WTC11 (cell line): ENCODE measurements at places on chromosomes 7 and 10. TPM values are rescaled to one million over a fixed set of nuclear protein-coding genes. Genes with fewer than 3 reads are reported as not detected.

DNA sequence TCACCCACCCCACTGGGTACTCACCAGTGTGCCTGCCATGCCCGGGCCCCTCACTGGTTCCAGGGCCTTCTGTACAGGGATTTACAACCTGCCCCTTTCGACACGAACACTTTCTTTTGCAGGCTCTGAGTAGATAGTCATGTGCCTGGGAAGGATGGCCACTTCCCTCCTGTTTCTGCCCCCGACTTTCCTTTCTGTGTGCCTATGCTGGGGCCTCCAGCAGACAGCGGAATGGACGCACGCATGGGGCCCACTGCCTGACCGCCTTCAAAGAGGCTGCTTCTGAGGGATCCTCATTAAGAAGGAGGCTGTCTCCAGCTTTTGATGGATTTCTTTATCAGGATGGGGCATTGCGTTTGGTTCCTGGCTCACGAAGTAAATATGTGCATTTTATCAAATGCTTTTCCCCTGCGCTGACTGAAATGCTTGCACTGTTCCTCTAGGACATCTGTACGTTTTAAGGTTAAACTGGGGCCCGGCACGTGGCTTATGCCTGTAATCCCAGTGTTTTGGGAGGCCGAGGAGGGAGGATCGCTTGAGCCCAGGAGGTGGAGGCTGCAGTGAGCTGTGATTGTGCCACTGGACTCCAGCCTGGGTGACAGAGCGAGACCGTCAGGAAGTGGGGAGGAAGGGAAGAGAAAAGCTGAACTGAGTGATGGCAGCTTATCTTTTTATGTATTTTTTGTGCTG is 29.4 kb upstream of the NKX6-2 start:
- DNase-seq, result no peak

GRCh38 chr10:12358863-12359564 is 9.7 kb downstream of the CAMK1D start:
- DNase-seq, result no peak

GRCh38 chr7:36191292-36191920 is 38.4 kb downstream of the EEPD1 start:
- DNase-seq, result no peak

GRCh38 chr10:88652616-88653015 is 11.6 kb upstream of the LIPF start:
- no peak for DNase-seq

GRCh38 chr10:111873621-111874135 is 309.9 kb downstream of the GPAM start:
- DNase-seq, result no peak

DNA sequence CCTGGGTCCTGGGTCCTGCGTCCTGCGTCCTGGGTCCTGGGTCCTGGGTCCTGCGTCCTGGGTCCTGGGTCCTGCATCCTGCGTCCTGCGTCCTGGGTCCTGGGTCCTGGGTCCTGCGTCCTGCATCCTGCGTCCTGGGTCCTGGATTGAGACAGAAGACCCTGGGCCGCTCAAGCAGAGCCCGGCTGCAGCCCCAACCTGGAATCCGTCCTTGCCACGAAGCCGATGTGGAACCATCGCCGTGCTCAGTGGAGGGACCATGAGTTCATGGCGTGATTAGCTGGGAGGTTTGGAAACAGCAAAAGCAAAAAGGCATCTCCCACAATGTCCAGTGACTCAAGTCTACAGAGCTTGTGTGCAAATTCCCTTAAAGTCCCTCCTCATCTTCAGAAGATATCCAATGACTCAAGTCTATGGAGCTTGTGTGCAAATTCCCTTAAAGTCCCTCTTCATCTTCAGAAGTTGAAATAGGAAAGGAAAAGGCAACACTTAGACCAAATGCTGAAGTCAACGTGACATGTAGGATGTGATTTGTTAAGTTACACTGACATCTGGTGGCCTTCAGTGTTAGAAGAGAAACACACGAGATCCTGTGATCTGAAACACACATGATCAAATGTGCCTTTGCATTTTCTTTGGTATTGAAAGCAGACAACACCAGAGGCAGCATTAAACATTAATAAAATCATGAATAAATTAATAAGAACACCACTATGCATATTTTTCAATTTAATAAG is 179.9 kb downstream of the PTPRN2 start:
- no peak for DNase-seq

GRCh38 chr7:979886-980571 is 3.0 kb upstream of the CYP2W1 start:
- no peak for DNase-seq

DNA sequence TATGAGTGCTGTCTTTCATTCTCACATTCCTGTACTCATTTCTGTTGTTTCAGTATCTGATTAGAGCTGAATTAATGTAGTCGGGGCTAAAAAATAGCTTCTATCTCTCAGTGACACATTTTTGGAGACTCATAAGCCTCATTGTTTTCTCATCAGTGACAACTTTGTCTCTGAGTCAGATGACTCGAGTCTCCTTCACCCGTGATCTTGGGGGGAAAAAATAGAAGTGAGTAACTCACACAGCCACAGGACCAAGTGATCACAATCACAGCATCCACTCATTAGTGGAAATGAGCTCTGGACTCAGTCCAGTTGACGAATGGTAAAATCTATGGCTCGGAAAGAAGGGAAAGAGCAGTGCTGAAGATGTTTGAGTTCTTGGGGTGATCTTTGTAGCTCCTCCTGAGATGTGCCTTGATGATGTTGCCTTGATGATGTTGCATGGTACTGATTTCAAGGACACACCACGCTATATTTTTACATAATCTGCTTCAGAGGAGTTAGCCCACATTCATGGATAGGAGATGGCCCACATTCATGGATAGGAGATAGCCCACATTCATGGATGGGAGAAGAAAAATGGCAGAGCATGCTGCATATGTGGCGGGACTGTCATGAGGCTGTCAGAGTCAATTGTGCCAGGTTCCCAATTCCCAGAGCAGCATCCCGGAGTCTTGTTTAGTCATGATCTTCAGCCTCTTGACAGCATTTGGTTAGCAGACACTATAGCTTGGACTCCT is 214.7 kb downstream of the CELF2 start:
- DNase-seq, result no peak

GRCh38 chr7:107999779-108000560 is 3.0 kb downstream of the LAMB1 start:
- no peak for DNase-seq

DNA sequence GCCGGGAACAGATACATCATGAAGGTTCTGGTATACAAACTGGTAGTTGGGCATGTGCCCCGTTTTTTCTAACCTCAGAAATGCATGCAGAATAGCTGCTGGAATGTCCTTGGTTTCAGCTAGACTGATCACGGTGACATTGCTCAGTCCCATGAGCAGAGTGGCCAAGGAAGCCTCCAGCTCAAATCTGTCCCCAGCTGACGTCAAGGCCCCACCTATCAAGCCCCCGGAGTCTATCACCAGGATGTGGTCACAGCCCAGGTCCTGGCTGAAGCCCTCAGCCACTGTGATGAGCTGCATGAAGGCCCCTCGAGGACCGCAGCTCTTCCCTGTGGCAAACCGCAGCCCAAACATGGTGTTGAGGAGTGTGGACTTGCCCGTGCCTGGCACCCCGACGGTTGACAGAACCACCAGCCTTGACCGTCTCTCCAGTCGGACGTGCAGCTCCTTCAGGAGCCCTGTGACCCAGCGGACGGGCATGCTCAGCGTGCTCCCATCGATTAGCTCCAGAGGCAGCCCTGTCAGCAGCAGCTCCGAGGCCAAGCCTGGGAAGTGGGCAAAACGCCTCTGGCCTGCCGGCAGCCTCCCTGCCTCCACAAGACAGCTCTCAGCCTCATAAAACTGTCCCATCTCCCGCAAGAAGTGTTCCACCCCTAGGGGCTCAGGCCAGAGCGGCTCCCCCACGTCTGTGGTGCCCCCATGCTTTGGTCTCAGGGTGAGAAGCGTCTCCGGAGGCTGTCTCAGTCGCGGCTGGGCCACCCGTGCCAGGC is 7.8 kb upstream of the MRPS24 start:
- DNase-seq, result no peak

DNA sequence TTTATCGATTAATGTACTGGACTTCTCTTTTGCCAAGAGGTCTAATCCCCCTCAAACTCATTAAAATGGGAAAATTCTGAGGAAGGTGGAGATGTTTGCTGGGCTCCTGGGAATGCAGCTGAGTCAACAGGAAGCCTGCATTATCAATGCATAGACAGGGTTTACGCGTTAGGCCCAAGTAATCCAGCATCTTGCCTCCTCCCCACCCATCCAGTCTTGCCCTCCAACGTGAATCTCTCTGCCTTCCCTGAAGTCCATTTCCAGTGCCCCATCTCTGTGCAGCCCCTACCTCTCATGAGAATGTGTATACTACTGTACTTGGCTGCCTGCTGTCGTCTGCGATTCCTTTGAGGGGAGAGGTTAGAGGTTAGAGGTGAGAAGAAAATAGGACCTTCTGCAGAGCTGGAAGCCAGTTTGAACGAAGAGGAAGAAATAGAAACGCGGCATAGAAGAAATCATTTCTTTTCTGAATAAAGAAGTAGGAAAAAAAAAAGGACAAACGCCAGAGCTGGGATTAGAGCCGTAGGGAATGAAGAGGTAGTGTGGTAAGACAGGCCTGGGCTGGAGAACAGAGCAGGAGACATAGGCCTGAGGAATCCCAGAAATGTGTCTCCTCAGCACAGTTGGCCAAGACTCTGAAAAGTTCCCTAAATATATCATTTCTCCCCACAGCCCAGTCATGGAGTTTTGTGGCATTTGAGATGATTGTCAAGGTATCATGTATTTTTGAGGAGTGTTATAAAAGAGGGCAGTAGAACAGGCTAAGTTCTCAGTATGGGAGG is 75.6 kb downstream of the MYOF start:
- DNase-seq, result no peak

GRCh38 chr7:6221340-6222319 is 50.8 kb downstream of the CYTH3 start:
- DNase-seq, result no peak

DNA sequence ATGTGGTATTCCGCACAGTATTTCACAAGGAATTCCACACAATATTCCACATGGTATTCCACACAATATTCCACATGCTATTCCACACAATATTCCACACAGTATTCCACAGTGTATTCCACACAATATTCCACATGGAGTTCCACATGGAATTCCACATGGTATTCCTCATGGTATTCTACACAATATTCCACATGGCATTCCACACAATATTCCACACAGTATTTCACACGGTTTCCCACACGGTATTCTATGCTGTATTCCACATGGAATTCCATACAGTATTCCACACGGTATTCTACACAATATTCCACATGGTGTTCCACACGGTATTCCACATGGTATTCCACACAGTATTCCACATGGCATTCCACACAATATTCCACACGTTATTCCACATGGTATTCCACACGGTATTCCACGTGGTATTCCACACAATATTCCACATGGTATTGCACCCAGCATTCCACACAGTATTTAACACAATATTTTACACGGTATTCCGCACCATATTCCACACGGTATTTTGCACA is 137.3 kb upstream of the CHST15 start:
- DNase-seq, result no peak

- no peak for DNase-seq
These were observed 98.2 kb downstream of the TNS3 start for GRCh38 chr7:47483604-47484273.

DNA sequence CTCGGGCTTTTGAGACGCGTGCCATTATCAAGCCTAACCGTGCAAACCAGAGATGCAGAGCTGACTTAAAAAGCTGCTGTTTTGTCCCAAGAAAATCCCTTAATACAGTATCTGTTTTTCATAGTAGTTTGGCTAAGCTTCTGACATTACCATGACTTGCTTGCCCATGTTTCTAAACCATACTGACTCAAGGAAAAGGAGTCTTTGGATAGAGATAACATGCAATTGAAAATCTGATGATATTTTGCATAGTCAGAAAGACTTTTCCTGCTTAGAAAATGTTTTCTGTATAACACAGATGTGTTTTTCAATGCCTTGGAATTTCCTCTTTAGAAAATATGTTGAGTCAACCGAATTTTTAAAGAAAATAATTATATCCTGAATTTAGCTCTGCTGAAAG is 21.5 kb upstream of the AKR1E2 start:
- no peak for DNase-seq

- DNase-seq, result no peak
These were observed 161.3 kb upstream of the AUTS2 start for GRCh38 chr7:69436946-69437345.

- DNase-seq, result peak; percentile 67
These were observed 127.8 kb upstream of the ZNF746 start for GRCh38 chr7:149625340-149625946.

- no peak for DNase-seq
These were observed 621 bp upstream of the MORN4 start for GRCh38 chr10:97633921-97634320.

- DNase-seq, result no peak
These were observed 246.9 kb upstream of the GLI3 start for GRCh38 chr7:42483886-42484285.

DNA sequence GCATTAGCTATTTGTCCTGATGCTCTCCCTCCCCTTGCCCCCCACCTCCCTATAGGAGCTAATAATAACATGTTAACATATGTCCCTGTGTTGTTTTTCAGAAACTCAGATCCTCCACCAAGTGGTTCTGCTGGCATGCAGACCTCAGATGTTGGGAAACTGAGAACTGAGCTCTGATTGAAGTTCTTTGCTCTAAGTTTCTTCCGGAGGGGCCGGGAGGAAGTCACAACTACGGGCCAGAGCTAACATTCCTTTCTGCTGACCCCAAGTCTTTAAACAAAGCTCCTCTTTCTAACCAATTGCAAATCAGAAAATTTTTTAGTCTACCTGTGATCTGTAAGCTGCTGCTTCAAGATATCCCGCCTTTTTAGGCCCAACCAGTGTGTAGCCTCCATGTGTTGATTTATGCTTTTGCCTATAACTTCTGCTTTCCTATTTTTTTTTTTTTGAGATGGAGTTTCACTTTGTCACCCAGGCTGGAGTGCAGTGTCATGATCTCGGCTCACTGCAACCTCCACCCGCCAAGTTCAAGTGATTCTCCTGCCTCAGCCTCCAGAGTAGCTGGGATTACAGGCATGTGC is 66.6 kb downstream of the LYZL1 start:
- DNase-seq, result no peak

- DNase-seq, result no peak
These were observed 162.7 kb downstream of the DGKB start for GRCh38 chr7:14739841-14740185.

Gene RBP3
- not detected in 3 replicates for total RNA-seq

Gene IKZF5
- total RNA-seq, result 6.9 to 13.2 TPM (median 7.9 TPM) in 3 replicates

Gene CYP3A7
- total RNA-seq, result not detected in 3 replicates

Gene MBL2
- total RNA-seq, result not detected in 3 replicates

Gene INSYN2A
- total RNA-seq, result 0.13 to 0.23 TPM (median 0.21 TPM) in 3 replicates

Gene GFRA1
- total RNA-seq, result 4.4 to 6.1 TPM (median 5.1 TPM) in 3 replicates
